Activated naive CD4-positive, alpha-beta T cell treated with anti-CD3 and anti-CD28 coated beads for 36 hours (primary cell): ENCODE measurements at places on chromosomes 3 and 15. TPM values are rescaled to one million over a fixed set of nuclear protein-coding genes. Genes with fewer than 3 reads are reported as not detected.

DNA sequence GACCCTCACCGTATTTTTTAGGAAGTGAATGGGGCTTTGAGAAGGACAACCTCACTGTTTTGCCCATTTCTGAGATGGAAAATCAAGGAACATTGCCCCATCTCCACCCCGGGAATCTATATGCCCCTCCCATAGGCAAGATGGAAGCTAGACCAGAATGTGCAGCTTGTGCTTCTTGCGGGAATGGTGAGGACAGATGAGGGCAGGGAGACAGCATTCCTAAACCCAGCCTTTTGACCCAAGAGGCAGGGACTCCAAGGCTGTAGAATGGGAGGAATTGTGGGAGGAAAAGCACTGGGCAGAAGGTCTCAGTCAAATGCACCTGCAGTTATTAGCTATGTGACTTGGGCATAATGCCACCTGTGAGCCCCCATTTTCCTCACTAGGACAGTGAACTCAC is 66.9 kb downstream of the SMAD3 start:
- no peak for DNase-seq

DNA sequence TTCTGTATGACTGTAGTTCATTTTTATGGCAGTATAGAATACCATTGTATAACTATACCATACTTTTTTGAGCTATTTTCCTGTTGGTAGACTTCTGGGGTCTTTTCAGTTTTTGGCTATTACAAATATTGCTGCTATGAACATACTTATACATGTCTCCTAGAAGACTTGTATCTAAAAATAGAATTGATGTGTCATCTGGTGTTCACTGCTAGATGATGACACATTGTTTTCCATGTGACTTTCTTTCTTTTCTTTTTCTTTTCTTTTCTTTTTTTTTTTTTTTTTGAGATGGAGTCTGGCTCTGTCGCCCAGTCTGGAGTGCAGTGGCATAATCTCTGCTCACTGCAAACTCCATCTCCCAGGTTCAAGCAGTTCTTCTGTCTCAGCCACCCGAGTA is 69.8 kb downstream of the SH3GL3 start:
- no peak for DNase-seq

DNA sequence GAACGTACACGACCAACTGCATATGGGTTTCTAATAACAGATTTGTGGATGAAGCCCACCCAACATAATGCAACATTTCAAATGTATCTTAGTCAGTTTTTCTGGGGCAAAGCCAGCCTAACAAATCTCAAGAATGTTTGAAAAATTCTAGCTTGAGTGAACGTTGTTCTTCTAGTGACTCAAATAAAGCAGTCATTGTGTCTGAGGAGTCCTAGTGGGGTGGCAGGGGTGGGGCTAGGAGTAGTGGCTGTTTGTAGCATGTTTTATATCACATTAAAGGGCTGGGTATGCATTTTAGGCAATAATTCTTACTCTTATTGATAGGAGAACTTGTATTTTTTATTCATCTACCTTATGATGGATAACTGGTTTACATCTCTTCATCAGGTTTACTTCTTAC is 6.0 kb downstream of the B3GNT5 start:
- DNase-seq: no peak

- DNase-seq: no peak
These were observed 31.0 kb downstream of the MITF start for GRCh38 chr3:69770219-69770618.

Gene GPR62
- not detected for total RNA-seq
